ENCODE measurements at places on chromosomes 5 and 9.

DNA sequence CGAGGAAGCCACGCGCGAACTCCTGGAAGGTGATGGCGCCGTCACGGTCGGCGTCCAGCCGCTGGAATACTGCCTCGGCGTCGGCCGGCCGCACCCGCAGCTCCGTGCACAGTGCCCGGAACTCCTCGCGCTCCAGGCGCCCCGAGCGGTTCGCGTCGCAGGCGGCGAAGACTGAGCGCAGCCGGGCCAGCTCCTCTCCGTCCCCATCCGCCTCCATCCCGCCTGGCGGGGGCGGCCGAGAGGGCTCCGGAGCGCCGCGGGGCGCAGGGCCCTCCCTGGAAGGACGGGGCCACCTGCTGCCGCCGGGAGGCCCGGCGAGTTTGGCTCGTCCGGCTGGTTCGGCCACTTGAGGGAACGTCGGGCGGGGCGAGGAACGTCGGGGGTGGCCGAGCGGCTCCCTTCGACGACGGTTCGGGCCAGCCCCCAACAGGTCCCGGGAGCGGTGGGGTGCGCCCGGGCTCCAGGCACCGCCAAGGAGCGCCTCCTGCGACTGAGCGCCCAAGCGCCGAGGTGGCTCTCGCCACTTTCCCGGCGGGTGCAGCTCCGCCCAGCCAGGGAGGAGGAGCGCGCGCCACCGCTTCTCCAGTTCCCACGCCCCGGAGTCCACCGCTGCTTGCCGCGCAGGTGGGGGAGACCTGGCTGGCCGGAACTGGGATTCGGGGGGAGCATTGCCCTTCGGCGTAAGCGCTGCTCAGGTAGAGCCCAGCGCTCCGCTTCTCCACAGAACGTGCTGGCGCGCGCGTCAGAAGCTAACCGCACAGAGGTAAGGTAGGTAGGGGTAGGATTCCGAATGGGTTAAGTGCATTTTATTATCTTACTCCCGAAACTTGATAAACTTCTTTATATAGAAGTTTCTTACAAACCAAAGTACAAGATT is at the start of gene RASEF:
Gene RASEF (minus strand): TSS at position 492 of the 877 bp plus-strand sequence. CDS start 275 bp downstream, at position 217.
- no peak for DNase-seq

GRCh38 chr5:36502608-36503007 is 103.8 kb upstream of the SLC1A3 start:
- DNase-seq: peak; percentile 85

- DNase-seq: no peak
Measured at GRCh38 chr9:93346231-93347112, 105.0 kb upstream of the FAM120A start.

DNA sequence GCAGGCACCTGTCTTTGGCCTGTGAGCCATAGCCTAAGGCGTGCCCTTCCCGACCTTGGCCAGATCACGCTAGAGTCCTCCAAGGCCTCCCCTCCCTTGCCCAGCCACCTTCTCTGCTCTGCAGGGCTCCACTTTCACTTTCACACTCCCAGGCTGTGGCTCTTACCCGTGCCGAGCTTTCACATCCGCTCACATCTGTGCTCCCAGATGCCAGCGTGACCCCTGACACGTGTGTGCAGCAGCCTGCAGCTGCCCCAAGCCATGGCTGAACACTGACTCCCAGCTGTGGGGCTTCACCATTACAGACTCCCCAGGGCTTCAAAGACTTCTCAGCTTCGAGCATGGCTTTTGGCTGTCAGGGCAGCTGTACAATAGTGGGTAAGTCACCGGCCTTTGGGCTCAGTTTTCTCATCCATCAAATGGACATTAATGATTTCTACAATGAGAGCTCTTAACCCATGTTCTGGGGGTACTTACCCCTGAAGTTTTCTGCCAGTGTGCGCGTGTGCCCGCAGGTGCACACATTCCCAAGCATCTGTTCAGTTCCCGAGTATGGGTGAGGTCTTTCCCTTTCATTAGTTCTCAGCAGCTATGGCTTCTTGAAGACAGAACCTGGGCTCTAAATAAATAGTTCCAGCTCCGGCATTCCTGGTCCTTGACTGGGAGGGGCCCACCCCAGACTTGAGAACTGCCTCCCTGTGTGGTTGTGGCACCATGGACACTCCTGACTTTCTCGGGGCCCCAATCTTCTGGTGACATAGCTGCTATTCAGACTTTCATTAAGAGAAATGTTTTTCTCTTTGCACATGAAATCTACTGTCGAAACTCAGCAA is 118.6 kb downstream of the RGS3 start:
- DNase-seq: no peak

DNA sequence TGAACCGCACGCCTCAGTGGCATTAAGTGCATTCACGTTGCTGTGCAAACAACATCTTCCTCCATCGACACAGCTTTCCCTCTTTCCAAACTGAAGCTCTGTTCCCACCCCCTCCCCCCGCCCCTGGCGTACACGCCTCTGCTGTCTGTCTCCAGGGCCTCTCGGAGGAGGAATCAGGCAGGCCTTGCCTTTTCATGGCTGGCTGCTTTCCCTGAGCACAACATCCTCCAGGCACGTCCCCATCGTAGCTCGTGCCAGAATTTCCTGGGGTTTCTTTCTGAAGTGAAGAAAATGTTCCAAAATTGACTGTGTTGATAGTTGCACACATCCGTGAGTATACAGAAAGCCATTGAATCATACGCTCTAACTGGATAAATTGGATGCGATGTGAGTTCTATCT is 22.3 kb upstream of the TMEM250 start:
- DNase-seq: no peak

- no peak for DNase-seq
Measured at GRCh38 chr5:9977070-9977469, 272.6 kb downstream of the ATPSCKMT start.

- no peak for DNase-seq
Measured at GRCh38 chr5:10635257-10635866, 71.5 kb downstream of the ANKRD33B start.

- no peak for DNase-seq
Measured at GRCh38 chr5:16924206-16924605, 11.9 kb downstream of the MYO10 start.

- DNase-seq: no peak
Measured at GRCh38 chr5:137997726-137998213, 35.1 kb downstream of the FAM13B start.

- no peak for DNase-seq
Measured at GRCh38 chr9:71746758-71747125, 21.6 kb downstream of the CEMIP2 start.

GRCh38 chr5:135039271-135040033 is 5.4 kb upstream of the PITX1 start:
- no peak for DNase-seq

GRCh38 chr9:103245369-103245768 is 250.2 kb downstream of the CYLC2 start:
- DNase-seq: no peak

GRCh38 chr5:6176102-6176693 is 202.1 kb downstream of the MED10 start:
- no peak for DNase-seq

GRCh38 chr9:36597412-36598178 is 24.9 kb downstream of the MELK start:
- DNase-seq: no peak

GRCh38 chr5:97136475-97136874 is 5.9 kb downstream of the LIX1 start:
- DNase-seq: no peak

All from AG04449 (cell line).